ENCODE measurements at places on chromosomes 7 and 10.

- DNase-seq, result no peak
Observed at GRCh38 chr7:23287612-23288011, 11.5 kb upstream of the MALSU1 start.

DNA sequence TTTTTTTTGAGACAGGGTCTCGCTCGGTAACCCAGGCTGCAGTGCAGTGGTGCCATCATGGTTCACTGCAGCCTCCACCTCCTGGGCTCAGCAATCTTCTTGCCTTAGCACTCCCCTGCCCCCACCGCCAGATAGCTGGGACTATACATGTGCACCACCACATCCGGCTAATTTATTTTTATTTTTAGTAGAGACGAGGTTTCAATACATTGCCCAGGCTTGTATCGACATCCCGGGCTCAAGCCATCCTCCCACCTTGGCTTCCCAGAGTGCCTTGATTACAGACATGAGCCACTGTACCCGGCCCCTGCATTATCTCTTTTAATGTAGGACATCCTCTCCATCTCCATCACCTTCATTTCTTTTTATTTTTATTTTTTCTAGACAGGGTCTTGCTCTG lies 213.3 kb downstream of the CUX1 start:
- DNase-seq, result no peak

- no peak for DNase-seq
Observed at GRCh38 chr7:95859429-95859828, 87.1 kb downstream of the DYNC1I1 start.

DNA sequence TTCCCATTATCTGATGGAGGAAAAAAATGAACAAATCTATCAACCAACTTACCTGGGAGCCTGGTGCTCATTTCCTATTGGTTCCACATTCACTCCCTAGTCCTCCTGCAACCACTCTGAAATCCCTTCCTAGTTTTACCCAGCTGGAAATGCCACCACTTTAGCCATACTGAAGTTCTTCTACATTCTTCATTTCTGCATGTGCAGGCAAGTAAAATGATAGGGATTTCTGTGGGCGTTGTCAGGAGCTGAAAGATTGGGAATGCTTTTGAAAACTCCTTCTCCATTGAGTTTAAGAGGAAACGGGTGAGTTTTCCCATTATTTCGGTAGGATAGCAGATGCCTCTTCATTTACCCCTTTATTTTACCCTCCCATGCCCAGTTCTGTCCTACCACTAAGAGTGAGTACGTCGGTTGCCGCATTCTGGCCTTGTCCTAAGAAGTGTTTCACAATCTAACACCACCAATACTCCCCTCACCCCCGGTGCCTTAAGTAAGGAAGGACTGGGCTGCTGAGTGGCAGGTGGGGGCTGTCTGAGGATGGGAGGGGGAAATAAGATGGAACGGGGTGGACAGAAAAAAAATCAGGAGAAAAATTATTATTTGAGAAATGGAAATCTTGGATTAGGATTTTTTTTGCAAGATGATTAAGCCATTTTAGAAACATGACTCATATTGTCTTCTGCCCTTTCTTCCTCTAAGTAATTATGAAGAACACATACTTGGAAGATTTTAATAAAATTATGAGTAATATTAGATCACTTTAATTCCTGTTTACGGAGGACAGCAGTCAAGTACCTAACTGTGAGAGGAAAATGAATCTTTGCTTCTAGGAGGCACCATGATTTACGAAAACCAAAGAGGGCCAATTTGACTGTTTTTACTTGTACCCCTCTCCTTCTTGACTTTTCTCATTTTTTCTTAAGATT lies 13.2 kb upstream of the TAS2R60 start:
- DNase-seq, result no peak

DNA sequence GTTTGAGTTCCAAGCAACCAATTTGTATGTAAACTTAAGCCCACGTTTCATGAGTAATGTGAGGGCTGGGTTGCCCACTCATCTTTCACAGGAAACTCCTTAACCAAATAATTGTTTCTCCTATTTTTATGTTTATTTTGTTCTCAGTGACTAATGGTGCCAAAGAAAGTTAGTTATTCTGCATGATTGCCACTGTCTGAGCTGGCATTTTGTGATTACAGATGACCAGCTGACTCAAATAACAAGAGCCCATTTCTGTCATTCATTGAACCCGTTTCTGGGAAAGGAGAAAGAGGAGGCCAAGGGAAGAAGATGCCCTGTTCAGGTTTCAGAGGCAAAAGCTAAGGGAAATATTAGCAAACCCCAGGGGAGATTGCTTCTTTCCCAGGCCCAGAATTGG lies 186.9 kb upstream of the MYO3A start:
- no peak for DNase-seq

GRCh38 chr7:95687759-95688343 lies 84.5 kb upstream of the DYNC1I1 start:
- no peak for DNase-seq

GRCh38 chr10:127928021-127928806 lies 21.3 kb downstream of the PTPRE start:
- DNase-seq, result no peak

- DNase-seq, result no peak
Observed at GRCh38 chr10:6299234-6299633, 96.5 kb downstream of the PFKFB3 start.

GRCh38 chr10:45422866-45423659 lies 49.0 kb downstream of the ALOX5 start:
- DNase-seq, result no peak

DNA sequence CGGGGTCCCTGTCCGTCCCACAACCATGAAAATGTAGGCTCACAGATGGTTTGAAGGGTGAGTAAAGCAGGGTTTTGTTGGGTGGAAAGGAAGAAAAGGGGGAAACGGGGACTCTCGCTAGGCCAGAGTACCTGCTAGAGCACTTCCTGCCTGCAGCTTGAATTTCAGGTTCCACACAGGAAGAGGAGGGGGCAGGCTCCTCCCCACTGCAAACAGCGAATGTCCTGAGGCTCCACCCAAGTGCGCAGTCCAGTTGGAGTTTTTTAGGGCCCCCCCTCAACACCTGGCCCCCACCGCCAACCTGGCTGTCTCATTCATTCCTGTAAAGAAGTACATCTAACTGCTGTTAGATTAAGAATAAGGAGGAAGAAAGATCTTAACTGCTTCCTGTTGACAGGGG lies 414.7 kb downstream of the SH2D4B start:
- no peak for DNase-seq

DNA sequence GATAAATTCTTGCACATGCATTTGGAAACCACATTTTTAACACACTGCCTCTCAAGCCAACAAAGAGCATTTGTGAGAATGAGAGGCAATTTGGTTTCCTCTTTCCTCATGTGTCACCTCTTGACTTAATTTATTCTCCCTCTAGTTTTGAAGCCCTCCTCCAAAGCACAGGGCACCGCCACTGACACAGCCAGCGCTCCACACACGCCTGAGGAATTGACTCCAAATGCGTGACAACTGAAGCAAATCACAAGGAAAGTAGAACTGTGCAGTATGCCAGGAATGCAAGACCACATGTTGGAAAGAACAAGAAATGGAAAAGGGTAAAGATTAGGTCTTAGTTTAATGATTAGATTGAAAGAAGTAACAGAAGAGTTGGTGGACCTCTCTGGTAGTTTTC lies 173.3 kb downstream of the LSM5 start:
- no peak for DNase-seq

- no peak for DNase-seq
Observed at GRCh38 chr7:108057951-108058481, 55.1 kb upstream of the LAMB1 start.

- DNase-seq, result no peak
Observed at GRCh38 chr10:34644224-34644623, 170.9 kb downstream of the PARD3 start.

DNA sequence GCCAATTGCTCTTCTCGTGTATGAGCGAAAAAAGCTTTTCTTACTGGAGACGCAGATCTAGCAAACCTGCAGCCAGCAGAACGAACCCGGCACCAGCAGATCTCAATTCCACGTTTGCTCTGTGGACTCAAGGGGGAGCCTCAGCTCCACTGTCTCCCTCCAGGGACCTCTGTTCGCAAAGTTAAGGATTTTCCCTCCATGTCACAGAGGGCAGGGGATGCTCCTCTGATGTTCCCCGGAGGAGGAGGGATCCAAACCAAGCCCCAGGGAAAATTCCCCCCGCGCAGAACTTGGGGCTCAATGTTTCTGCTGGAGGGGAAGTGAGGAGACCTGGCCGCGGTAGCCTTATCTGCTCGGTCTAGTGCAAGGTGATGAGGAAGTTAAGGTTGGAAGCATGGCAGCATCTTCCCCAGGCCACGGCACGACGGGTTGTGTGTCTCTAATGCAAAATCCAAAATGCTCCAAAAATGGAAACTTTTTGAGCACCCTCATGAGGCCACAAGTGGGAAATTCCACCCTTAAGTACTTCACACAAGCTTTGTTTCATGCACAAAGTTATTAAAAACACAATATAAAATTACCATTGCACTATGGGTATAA lies 9.0 kb downstream of the IQCE start:
- DNase-seq, result no peak

DNA sequence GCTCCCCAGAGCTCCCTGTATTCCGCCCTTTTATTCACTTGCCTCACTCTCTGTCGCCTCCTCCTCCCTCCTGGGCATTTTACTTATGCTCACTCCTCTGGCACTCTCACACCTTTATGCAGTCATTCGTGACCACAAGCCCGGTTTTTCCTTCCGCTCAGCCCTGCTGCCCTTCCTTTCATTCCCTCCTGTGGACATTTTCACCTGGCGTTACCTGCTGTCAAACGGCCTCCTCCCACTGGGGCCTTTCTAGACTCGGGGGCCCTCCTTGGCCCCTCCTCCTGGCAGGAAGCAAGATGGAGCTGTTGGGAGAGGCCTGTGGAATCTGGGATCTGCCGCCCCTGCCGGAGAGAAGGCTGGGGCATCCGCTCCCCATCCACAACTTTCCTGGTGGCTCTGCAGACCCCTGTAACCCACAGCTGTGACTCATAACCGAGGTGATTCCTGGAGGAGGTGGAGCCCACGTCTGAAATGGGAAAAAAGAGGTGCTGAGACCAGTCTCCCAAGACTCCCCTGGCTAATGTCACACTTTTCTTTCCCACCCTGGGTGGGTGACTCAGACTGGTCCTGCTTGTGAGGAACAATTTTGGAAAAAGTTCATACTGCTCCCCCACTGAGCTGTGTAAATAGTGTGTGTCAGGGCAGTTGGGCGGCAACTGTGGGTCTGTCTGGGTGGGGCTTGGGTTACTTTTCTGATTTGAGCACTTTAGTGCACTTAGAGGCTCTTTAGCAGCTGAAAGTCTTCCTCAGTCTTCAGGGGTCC lies 1.2 kb downstream of the VCL start:
- DNase-seq, result no peak

GRCh38 chr10:137606-138005 lies 2.4 kb downstream of the ZMYND11 start:
- DNase-seq, result no peak

All from stimulated activated CD8-positive, alpha-beta memory T cell treated with anti-CD3 and anti-CD28 coated beads, Interleukin-15, amount 100 ng/mL, for 4 hours (primary cell).